ENCODE measurements at places on chromosomes 11 and 22.

- DNase-seq = peak; percentile 5
Observed at GRCh38 chr11:69841859-69842698, 22.9 kb upstream of the FGF3 start.

DNA sequence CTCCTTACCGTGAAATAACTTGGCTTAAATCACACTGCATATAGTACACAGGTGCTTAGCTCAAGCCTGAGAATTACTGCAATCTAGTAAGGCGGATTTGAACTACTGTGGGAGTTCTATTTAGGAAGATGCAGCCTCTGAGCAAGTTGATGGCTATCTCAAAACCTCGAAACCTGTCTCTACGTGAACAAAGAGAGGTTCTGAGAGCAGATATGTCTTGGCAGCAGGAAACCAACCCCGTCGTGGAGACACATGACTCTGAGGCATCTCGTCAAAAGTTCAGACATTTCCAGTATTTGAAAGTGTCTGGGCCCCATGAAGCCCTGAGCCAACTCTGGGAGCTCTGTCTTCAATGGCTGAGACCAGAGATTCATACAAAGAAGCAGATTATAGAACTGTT, 5.9 kb downstream of the ZNF215 start:
- DNase-seq = no peak

- no peak for DNase-seq
Observed at GRCh38 chr11:34004236-34004635, 47.3 kb upstream of the CAPRIN1 start.

DNA sequence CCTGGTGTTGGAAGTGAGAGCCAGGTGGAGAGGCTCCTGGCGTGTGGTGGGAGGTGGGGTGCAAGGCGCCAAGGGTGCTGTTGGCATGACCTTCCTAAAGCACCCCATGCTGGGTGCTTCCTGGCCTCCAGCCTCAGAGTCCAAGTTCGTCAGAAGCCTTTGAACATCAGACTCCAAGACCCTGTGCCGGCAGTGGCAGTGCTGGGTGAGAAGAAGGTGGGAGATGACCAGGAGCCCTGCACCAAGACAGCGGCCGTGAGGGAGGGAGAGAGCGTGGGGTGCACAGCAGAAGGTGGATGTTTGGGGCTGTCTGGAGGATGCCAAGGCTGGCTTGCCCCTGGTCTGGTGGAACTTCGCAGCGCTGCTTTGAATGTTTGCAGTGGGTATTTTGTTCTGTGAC, 29.7 kb upstream of the PARVB start:
- no peak for DNase-seq

DNA sequence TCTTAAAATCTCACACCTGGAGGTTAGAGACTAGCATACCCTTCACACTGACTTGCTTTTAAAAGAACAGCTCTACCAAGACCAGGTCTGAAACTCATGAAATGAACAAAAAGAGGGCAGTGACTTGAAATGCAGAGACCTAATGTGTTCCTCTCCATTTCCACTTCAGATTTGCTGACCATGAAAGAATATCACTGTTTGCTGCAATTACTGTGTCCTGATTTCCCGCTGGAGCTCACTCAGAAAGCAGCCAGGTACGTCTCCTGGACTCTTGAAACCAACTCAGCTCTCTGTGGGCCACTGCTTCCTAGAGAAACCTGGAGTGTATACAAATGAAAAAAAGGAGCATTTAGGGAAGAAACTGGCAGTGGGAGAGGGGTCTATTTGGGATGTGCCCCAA, 39.2 kb downstream of the ARFGAP2 start:
- no peak for DNase-seq

DNA sequence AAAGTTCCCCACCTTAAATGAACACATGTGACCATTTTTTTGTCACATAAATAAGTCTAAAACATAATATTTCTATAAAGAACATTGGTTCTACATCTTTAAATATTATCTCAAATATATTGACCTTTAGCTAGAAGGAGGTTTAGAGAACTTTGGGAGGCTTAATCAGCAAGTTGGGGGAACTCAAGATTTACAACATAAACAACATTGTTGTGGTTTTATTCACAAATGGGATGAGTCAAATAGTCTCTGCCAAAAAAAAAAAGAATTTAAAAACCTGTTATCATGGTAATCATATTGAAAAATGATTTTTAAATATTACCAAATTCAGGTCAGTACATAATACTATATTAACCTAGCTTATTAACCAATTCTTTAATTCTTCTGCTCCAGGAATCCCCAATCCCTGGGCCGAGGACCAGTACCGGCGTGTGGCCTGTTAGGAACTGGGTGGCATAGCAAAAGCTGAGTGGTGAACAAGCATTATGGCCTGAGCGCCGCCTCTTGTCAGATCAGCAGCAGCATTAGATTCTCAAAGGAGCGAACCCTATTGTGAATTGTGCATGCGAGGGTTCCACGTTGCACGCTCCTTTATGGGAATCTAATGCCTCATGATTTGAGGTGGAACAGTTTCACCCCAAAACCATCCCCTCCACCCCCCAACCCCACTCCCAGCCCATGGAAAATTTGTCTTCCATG, 98.2 kb downstream of the RDX start:
- DNase-seq = no peak

- DNase-seq = no peak
Observed at GRCh38 chr22:43449205-43449830, 37.5 kb downstream of the MPPED1 start.

DNA sequence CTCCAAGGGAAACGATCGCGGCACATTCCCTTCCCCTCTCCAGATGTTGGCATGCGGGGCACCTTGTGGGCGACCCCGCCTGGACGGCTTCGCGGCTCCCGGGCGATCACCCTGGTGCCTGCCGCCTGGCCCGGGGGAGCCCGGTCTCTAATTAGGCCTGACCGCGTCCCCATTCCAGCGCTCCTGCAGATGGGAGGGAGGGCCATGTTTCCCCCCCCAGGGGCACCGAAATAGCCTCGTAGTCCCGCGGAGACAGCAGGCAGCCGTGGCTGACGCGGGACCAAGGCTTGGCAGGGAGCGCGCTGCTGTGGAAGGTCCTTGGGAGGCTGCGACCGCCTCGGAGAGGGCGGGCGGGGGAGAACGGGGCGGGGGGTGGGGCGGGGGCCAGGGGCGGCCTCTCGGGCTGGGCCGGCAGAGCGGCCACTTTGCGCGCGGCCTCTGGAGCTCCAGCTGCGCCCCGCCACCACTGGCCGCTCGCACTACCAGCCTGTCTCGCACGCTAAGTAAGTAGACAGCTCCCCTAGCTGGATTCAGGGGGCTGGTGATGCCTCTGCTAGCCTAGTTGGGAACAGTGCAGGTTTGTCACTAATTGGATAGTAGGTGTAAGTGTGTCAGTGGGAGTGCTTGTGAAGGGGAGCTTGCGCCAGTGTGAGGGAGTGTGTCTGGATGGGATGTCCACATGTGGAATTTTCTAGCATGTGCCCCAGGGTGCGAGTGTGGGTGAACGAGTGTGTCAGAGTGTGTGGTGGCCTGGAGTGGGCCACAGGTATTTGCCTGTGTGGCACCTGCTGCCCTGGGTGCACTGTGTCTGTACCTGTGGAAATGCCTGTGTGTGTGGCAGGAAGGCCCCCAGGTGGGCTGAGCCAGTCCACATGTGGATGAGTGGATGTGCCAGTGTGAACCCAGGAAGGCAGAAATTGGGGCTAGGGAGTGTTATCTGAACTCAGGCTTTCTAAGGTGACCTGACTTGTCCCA, at the start of gene INSC:
Gene INSC, plus strand, starts transcription at position 423 of the 975 bp plus-strand sequence. CDS start 34,252 bp downstream, outside the sequence.
- DNase-seq = no peak

- DNase-seq = no peak
Observed at GRCh38 chr22:34297536-34298120, 377.4 kb upstream of the LARGE1 start.

DNA sequence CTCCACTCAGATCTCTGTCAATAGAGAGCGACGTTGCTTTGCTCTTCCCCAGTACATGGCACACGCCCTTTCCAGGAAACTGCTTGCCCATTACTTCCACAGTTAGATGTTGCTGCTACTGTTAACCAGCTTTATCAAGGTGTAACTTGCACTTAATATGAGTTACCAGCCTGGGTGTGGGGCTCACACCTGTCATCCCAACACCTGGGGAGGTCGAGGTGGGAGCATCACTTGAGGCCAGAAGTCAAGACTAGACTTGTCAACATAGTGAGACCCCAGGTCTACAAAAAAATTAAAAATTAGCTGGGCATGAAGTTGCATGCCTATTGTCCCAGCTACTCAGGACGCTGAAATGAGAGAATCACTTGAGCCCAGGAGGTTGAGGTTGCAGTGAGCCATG, 177.1 kb upstream of the B3GAT1 start:
- no peak for DNase-seq

DNA sequence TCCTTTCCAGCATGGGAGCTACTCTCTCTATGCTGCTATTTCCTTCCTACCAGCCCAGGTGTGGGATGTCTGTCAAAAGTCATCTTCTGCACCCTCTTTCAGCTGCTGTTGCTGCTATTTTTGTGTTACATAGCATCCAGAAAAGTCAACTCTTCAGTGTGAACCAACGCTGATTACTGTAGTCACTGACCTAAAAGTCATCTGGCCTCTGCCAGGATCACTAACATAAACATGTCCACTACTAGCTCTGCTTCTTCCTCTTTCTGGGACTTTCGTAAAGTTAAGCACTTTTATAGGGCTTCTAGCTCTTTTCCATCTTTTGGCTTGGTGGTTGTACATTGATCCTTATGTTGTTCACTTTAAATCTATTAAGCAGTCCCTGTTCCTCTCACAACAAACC, 90.2 kb upstream of the CARD18 start:
- DNase-seq = no peak

DNA sequence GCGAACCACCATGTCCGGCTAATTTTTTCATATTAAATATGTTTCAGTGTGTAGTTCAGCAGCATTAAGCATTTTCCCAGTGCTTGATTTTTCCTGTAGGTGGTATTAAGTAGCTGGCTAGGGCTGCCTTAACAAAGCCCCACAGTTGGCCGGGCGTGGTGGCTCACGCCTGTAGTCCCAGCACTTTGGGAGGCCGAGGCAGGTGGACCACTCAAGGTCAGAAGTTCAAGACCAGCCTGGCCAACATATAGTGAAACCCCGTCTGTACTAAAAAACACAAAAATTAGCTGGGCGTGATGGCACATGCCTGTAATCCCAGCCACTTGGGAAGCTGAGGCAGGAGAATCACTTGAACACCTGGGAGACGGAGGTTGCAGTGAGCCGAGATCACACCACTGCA, 33.5 kb upstream of the TOLLIP start:
- DNase-seq = no peak

DNA sequence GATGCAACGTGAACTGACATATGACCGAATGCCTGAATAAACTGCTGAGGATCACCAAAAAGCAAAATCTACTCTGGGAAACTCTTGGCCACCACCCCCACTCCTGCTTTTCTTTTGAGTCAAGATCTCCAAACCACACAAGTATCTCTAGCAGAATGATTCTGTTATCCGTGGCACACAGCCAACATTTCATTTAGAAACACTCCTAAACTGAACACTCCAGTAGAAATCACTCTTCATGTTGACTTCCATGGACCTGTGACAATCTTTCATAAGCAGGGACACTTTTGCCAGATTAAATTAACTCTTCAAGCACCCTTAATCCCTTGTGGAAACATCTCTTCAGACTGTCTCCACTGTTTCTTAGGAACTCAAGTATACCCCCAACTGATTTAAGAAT, 44.4 kb downstream of the VSIG10L2 start:
- DNase-seq = no peak

DNA sequence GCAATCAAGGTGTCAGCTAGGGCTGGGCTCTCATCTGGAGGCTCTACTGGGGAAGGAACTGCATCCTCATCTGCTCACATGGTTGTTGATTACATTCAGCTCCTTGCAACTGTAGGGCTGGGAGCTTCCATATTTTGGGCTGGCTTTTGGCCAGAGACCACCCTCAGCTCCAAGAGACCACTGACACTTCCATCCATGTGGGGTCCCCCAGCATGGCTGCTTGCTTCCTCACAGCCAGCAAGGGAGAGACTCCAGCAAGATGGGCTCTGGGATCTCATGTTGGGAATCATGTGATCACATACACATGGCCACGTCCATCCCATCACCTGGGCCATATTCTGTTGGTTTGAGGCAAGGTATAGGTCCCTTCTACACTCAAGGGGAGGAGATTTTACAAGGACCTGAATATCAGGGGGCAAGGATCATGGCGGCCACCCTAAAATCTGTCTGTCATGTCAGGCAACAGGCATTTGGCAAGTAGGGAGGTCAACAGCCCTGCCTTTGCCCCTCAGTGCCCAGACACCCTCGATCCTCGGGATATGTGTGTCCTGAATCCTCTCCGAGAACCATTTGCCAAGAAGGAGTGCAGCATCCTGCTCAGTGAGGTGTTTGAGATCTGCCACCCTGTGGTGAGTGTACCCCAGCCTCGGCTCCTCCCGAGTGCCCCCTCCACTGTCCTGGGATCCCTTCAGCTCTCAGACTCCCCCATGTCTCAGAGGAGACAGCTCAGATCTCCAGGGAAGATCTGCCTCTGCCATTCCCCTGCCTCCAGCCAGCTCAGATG, 48.7 kb downstream of the OTOG start:
- DNase-seq = no peak

DNA sequence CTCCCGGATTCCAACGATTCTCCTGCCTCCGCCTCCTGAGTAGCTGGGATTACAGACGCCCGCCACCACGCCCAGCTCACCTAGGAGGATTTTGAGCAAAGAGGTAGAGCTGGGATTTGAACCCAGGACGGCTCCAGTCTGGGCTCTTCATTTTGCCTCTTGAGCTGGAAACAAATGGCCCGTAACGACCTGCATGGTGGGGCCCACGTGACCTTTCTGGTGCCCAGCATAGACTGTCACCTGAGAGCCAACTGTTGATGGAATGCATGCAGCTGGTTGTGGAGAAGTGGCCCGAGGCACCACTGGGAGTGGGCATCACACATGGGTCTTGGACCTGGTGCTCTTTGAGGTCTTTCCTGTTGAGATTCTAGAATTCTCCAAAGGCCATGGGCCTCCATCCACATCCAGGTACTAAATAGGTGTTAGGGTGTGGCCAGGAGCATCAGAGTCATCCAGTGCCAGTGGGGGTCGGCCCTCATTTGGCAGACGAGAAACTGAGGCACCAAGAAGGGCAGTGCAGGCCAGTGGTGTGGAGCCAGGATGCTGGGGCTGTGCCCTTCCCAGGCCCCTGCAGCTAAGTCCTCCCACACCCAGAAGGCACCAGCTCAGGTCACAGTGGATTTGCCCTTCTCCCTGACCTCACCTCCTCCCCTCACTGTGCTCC, 3.9 kb downstream of the ATF4 start:
- no peak for DNase-seq

DNA sequence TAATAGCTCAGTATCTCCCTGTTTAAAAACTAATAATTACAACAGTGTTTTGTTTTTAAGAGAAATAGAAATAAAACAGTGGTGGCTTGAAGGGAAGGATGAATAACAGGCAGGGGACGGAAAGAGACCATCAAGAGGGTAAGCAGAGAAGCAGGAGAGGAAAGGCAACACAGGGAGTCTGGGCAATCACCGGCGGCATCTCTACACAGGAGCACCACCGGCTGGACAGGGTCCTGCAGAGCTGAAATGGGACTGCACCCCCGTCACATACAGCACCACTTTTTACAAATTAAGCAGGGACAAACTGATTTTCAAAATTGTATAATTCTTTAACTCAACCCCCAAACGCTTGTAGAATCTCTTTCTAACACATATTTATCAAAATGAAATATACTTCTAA, 18.4 kb downstream of the PHF21A start:
- DNase-seq = no peak

All from stimulated activated naive CD4-positive, alpha-beta T cell treated with Interleukin-2 at 50 U/mL for 16 hours (primary cell).